ENCODE measurements at places on chromosomes 3 and 15.

DNA sequence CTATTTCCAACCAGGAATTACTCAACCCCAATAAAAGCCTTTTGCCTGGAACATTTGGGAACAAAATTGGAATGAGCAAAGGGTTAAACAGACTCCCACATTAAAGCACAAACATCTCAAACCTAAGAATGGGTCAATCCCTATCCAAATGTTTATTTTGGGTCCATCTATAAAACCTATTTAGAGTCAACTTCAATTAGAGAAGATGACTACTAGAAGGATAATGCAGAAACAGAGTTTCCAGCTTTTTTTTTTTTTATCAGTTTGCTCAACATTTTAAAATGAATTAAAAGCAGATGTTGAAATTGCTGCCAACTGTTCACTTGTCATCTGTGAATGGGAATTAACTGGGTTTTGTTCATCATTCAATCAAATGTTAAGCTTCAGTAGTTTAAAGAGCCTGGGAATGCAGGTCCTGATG is 4.1 kb upstream of the TBC1D23 start:
- no peak for DNase-seq

DNA sequence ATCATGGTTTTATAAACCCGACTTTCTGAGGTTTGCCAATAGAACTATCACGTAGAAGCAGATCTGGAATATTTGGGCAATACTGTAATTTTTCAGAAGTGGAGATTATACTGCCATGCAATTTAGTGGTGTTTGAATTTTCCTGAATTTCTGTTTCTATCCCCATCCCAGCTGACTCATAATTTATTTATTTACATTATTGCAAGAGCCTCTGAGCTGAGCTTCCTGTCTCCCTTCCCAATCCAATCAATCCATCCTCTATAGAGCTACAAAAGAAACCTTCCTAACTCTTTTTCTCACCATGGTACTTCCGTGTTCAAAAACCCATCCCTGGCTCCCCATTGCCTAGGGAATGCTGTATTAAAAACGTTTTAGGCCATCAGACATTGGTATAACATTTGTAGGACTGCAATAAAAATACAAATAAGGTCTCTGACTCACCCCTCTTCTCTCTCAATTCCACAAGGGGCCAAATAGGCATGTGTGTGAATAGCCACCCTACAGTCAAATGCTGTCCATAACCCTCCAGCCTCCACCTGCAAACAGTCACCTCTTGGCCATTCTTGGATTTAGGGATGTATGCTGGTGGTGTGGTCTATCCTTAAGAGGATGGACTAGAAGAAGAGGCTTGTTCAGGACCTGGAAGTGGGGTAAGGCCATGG is 190.7 kb downstream of the CD47 start:
- DNase-seq, result no peak

DNA sequence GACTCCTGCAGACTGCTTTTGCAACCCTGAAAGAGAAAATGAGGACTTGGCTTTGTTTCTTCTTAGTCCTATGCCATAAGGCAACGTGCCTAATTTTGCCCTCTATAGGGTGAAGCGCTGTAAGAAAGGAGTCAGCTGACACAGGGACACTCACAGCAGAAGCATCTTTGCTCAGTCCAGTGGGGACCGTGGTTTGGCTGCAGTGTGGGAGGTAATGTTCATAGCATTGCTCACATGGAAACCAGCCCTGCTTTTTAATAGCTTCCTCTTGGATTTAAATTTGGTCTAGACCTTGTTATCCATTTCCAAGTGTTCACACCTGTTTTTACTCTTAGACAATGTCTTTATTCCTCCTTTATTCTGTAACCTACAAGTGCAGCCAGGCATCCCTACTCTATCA is 1032.1 kb downstream of the NTRK3 start:
- no peak for DNase-seq

GRCh38 chr15:99436542-99437314 is 129.1 kb upstream of the MEF2A start:
- no peak for DNase-seq

GRCh38 chr3:124760601-124761000 is 30.3 kb downstream of the UMPS start:
- DNase-seq, result no peak

- no peak for DNase-seq
Measured at GRCh38 chr15:39299486-39300267, 281.2 kb upstream of the THBS1 start.

DNA sequence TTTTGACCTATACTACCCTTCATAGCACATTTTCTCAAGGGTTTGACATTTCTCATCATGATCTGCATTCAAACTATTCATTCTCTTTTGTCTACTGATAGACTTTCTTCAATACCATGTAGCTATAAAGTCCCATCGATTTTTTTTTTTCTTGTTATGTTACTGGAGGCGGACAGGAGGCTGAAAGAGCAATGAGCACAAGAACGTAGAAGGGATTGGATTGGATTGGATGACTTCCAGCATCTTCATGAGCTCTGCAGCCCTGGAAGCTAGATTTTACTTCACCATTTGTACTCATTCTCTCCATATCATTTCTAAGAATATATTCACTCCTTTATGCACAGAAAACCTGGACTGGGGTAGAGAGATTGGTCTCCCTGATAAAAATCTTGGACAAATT is 43.2 kb downstream of the DUT start:
- no peak for DNase-seq

GRCh38 chr15:88454867-88455810 is 12.0 kb downstream of the MRPL46 start:
- DNase-seq, result no peak

- no peak for DNase-seq
Measured at GRCh38 chr3:116678853-116679252, 30.7 kb upstream of the TUSC7 start.

DNA sequence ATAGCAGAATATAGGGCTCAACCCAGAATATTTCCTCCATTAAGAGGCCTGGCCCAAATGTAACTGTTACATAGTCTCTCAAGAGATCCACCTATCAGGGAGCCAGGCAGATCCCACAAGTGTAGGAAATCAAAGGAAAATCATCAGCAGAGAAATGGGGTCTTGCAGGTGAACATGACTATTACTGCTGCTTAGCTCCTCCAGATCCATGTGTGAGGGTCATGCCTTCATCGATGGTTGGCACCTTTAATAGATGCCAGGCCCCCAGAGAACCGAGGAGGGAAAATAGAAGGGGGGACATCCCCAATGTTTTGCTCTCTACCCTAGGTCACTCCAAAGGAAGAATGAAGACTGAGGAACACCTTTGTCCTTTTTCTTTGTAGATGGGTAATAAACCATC is 1029.9 kb upstream of the CADM2 start:
- DNase-seq, result no peak

DNA sequence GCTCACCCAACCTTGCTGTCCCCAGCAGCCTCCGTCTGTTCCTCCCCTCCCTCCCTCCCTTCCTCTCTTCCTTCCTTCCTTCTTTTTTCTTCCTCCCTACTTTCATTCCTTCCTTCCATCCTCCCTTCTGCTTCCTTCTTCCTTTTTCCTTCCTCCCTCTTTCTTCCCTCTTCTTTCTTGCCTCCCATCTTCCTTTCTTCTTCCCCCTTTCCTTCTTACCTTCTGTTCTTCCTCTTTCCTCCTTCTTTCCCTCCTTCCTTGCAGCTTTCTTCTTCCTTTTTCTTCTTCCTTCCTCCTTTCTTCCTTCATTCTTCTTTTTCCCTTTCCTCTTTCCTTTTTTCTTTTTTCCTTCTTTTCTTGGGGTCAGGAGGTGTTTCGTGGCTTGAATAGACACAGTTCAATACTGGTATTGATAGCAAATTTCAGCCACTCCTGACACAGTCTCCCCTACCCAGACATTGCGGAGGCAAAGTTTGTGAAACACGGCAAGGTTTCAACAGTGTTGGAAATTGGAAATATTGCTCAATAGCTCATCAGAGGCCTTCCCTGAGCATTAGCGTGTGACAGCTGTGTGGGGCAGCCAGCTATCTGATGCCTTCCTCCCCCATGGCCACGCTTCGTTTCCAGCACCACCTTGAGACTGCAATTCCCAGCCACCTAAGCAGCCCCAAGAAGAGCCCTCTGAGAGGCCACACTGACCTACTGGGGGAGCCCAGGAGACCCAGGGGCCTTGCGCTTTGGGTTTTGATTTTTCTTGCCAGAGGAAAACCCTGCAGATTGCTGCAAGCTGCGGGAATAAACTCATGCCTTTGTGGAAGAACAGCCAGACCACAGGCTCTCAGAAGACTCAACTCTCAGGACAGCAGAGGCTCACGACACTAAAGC is 82.2 kb downstream of the KLF15 start:
- DNase-seq, result no peak

DNA sequence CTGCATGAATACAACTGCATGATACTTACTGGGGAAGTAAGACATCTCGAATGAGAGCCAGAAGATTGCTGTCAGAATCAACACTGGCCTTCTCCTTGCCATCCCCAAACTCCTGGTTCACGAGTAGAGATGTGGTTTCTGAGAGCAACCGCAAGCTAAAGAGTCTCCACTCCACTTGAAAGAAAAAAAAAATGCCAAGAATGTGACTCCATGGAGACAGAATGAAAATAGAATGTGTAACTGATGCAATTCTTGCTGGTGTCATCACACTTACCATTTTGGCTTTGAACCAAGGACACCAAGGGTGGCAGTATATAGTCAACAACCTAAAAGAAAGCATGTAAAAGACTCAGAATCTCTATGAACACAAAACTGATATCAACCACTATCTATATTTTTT is 280.4 kb downstream of the ULK4 start:
- no peak for DNase-seq

GRCh38 chr3:128113817-128114794 is 9.5 kb downstream of the RUVBL1 start:
- no peak for DNase-seq

DNA sequence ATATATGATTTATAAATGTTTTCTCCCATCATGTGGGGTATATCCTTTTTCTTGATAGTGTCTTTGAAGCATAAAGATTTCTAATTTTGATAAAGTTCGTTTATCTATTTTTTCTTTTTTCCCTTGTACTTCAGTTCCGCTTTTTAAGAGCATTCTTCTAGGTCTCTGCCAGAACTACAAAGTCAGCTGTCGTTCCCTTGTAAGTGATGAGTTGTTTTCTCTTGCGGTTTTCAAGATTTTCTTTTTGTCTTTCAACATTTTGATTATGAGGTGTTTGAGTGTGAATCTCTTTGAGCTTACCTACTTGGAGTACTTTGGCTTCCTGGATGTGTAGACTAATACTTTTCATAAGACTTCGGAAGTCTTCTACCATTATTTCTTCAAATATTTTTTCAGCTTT is 9.3 kb upstream of the PRICKLE2 start:
- DNase-seq, result no peak

GRCh38 chr15:39202641-39203040 is 378.2 kb upstream of the THBS1 start:
- DNase-seq, result no peak

- DNase-seq, result no peak
Measured at GRCh38 chr3:133295944-133296917, 103.6 kb upstream of the BFSP2 start.

- no peak for DNase-seq
Measured at GRCh38 chr15:35657679-35658311, 111.8 kb upstream of the DPH6 start.

DNA sequence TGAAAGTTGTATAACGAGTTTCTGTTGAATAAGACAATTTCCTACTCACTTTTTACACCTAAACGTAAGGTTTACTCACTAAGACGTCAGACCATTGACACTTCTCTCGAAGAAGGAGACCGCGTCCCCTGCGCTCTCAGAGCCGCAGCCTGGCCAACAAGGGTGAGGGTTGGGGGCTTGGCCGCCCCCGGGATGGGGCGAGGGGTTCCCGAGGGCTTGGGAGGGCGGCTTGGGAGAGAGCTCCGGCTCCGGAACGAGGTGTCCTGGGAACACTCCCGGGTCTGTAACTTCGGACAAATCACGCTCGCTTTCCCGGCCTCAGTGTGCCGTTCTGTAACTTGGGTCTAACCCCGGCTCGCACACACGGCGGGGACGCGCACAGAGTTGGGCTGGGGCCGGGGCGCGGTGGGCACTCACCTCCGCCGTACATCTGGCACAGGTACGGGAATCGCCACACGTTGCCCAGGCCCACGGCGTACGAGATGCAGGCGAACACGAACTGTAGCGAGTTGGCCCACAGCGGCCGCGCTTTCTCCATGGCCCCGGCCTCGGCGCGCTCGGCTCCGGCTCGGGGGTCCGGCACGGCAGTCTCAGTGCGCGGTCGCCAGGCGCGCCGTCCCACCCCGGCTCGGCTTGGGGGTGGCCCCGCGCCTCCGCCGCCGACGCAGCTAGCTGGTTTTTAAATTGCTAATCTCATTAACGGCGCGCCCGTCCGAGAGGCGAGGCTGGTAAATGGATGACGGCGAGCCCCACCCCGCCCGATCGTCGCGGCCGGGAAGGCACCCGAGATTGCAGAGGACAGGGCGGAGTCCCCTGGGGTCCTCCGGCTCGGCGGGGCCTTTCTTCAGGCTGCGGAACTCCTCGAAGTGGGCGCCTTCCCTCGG is at the start of gene SLC6A20:
Gene SLC6A20 (minus strand): TSS at position 655 of the 884 bp plus-strand sequence. CDS start 117 bp downstream, at position 538.
- DNase-seq, result no peak

DNA sequence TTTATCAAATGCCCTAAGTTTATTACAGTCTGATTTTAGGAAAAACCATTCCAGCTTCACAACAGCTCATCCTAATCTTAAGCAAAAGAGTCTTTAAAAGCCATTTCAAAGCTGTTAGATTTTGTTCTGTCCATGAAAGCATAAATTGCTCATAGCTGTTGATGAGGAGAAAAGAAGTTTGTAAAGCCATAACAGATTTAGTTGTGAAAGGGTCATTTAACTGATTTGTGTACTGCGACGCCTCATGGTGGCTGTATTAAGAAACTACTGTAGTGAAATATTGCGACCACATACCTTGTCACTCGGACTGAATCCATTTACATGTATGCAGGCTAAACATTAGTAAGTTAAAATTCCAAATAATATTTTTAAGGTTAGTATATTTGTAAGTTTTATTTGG is 20.9 kb downstream of the BBX start:
- DNase-seq, result no peak

DNA sequence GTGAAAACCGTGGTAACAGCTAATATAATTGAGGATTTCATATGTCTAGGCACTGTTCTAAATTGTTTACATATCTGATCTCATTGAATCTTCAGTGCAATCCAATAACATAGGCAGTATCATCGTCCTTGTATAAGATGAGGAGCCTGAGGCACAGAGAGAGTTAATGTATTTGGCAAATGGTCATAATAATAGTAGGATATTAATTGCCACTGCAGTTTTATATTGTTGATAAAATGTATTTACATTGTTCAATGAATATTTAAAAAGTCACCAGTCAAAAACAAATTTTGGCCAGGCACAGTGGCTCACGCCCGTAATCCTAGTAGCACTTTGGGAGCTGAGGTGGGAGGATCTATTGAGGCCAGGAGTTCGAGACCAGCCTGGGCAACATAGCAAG is 88.5 kb downstream of the EEFSEC start:
- no peak for DNase-seq

- no peak for DNase-seq
Measured at GRCh38 chr15:78315686-78316282, 16.4 kb upstream of the SKIC8 start.

DNA sequence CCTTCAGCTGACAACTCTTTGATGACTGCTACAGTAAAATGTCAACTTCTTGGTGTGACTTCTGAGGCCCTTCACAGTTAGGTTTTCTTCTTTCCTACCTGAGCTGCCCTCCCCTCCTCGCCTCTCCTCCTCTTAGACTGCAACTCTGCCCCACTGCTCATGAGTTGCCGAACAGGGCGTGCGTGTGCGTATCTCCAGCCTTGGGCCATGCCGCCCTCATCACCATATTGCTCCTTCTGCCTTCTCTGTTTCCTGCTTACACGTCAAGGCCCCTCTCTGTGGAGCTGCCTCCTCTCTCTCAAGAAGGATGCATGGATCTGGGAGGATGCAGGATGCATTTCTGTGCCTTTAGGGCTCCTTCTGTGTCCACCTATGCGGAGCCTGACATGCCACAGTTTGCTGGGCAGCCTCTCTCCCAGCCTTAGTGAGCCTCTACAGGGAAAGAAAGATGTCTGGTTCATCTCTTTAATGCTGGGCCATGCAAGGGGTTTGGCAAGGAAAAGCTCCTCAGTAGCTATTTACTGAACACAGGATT is 205.9 kb downstream of the RPLP1 start:
- DNase-seq, result no peak

Data from CMK (cell line).